ENCODE measurements at places on chromosomes 11 and 22. TPM values are rescaled to one million over a fixed set of nuclear protein-coding genes. Genes with fewer than 3 reads are reported as not detected.

DNA sequence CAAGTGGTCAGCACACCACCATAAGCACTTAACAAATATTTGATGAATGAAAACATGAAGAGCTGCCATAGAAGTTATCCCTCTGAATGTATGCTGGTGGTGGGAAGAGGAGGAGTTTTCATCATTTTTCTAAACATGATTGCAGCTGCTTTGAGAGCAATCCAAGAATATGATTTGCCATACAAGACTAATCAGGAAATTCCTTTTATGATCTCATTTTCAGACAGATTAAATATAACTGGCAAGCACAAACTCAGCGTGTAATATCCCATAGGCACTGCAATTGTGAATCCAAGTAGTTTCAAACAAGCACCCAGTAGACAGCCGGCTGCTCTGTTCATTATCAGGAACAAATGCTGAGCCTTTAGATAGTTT lies 505.7 kb upstream of the LUZP2 start:
- DNase-seq = no peak

- no peak for DNase-seq
These were observed 31.1 kb downstream of the MRGPRX4 start for GRCh38 chr11:18203723-18204122.

GRCh38 chr22:47065756-47066615 lies 303.5 kb downstream of the TBC1D22A start:
- DNase-seq = no peak

DNA sequence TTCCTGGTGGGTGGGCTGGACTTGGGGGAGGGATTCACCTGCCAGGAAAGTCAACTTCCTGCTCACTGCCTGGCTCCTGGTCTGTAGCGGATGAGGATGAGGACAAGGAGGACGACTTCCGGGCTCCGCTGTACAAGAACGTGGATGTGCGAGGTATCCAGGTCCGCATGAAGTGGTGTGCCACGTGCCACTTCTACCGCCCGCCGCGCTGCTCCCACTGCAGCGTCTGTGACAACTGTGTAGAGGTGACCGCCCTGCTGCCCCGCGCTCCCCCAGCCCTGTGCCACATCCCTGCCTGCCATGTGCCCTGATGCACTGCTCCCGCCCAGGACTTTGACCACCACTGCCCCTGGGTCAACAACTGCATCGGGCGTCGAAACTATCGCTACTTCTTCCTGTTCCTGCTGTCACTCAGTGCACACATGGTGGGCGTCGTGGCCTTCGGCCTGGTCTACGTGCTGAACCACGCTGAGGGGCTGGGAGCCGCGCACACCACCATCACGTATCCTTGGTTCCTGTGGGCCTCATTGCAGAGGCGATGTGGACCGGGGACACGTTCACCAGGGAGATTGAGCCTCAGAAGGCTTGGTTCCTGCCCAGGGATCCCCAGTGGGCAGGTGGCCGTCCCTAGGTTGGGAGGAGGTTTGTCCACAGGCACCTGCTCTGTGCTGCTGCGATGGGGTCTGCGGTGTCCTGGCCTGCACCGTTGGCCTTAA lies 7.9 kb downstream of the ZDHHC8 start:
- DNase-seq = no peak

DNA sequence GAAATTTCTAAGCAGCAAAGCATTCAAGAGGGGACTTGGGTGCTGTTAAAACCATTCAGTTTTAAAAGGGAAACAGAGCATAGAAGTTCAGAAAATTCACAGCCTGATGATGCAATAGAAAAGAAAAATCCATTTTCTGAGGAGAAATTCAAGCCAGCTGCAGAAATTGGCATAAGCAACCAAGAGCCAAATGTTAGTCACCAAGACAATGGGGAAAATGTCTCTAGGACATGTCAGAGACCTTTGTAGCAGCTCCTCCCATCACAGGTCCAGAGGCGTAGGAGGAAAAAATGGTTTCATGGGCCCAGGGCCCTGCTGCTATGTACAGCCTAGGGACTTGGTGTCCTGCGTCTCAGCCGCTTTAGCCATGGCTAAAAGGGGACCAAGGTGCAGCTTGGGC lies 5.5 kb upstream of the IRAG1 start:
- DNase-seq = no peak

C11orf87 gene
- 0.16 TPM for polyA plus RNA-seq

GRCh38 chr11:84947070-84947469 lies 680.1 kb downstream of the DLG2 start:
- no peak for DNase-seq

DNA sequence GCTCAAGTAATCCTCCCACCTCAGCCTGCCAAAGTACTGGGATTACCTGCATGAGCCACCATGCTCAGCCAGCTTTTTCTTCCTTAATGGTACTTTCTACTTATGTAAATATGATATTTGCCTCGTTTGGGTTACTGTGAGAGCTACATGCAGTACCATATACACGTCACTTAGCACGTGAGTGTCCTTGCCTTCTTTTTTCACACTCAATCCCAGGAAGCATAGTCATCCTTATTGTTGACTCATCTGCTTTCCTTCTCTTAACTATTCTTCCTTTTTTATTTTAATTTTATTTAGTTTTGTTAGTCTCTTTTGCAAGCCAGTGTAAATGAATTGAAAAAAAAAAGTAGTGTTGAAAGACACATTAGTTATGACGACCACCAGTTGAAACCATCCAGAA lies 205.9 kb downstream of the HIPK3 start:
- DNase-seq = no peak

DNA sequence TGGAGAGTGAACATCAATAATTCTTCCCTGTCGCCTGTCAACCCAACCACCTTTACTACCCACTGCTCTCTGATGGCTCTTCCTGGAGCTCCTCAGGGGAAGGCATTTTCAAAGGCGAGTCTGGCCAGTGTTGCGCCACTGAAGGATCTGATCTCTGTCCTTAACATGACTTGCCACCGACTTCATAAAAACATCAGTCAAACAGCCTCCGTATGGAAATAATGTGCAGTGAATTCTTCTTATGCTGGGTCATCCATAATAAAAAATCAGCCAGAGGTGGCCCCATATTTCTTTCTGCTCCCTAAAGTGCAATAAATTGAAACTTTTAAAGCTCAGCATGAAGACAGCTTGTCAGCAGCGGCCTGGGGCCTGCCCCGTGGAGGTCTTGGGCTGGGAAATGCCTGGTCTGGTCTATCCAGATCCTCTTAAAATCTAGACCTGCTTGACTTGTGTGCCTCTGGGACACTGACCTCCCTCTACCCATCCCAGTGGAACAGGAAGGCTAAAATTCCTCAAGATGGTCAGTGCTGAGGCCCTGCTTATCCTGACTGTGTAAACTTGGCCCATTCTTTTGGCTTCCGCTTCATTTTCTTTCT lies 199.5 kb downstream of the MYO18B start:
- no peak for DNase-seq

DNA sequence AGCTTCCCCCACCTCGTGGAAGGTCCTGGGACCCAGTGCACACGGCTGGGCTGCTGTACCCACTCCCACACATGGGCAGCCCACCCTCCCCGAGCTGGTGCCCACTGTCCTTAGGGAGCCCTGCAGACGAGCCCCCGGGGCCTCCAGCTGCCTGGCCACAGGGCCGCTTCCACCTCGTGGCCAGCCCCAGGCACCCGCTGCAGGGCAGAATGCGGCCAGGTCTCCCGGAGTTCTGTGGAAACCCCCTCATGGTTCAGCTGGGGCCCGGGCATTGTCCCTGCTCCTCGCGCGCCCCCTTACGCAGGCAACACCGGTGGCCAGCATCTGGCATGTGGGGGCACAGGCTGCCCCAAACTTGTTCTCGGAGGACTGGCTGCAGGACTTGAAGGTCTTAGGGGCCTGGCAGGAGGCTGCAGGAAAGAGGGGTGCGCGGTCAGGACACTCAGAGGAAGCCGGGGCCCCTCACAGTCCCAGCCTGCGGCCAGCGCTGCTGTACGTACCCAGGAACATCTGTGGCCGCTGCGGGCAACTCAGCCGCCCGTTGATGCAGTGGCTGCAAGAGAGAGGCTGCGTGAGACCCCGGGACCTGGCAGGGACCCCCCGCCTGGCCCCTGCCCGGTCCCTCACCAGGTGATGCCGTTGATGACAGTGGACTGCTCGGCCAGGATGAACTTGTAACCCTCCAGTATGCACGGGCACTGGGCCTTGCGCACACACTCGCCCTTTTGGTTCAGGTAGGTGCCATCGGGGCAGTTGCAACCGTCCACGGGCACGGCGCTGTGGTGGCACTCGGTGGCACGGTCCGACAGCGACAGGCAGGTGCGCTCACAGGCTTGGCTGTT lies 9.7 kb downstream of the MUC6 start:
- no peak for DNase-seq

SLC6A5 gene
- 0.13 TPM for polyA plus RNA-seq

ISX gene
- 0.32 TPM for polyA plus RNA-seq

DNA sequence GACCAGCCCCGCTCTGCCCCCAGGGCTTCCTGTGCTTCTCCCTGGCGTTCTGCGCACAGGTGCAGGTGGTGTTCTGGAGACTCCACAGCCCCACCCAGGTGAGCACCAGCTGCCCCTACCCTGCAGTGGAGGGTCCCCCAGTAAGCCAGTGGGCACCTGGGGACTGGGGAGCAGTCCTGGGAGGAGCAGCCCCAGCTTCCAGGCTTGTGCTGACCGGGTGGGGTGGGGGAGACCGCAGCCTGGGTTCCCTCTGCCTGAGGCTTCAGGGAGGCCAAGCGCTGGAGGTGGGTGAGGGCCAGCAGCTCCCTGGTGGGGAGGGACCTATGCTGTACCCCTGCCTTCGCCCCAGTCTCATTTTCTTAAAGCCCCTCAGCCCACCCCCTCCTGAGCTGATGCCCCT lies 6.9 kb downstream of the TSPAN32 start:
- DNase-seq = no peak

DNA sequence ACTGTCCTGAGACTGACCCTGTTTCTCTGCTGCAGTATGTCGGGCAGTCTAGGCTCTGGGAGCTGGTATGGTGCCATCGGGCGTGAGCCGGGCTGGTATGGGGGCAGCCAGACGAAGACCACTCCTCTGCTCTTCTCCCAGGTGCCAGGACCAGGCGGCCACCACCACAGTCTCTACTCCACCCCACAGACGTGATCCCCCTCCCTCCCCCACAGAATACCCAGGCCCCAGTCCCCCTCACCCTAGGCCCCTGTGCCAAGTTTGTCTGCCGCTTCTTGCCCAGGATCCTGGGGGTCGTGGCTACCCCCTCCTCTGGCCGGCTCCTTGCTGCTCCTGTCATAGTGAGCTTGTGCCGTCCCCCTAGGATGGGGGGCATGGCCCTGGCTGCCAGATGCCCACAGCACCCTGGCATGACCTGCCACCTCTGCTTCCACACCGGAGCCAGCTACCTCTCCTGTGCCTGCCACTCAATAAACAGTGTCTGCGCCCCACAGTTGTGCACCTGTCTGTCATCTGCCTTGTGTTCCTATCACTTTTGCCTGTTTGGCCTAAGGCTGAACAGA lies 2.0 kb upstream of the KCNK4 start:
- DNase-seq = no peak

DNA sequence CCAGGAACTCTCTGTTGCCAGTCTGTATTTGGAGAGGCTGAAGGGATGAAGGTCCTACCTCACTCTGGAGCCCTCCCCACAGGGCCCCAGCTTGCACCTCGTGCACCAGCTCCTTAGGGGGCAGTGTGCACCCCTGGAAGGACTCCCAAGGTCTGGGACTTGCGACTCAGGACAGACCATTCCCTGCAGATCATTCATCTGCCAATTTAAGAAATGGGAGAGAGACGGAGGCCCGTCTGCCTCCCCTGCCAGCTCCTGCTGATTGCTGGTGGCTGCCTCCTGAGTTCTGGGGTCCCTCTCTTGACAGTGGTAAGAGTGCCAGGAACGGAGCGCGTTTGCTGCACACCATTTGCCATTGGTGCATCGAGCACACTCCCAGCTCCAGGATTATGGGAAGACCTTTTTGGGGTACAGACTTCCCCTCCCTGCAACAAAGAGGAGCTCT lies 27.4 kb upstream of the MALAT1 start:
- DNase-seq = no peak

DNA sequence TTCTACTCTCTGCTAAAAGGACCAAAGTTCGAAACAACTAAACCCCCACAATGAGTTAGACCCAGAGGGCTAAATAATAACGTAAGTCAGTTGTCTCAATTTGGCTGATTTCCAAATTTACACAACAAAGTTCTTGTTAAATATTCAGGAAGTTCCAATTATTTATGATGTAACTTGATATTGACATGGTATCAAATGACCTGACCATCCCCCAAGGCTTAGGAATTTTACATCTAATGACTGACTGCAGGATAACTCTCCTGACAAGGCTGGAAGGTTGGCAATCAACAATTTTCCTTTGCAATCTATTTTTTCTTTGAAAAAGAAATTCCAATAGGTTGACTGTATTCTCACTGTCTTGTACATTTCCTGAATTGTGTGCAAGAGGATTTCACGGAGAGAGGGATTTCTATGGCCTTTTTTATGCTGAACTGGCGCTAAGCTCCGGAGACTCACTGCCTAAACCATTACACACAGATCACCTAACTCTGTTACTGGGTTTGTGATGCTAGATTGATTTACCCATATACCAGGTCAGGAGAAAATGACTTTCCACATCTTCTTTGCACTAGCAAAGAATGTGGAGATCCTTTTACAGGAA lies 9.6 kb upstream of the CDON start:
- DNase-seq = no peak

DNA sequence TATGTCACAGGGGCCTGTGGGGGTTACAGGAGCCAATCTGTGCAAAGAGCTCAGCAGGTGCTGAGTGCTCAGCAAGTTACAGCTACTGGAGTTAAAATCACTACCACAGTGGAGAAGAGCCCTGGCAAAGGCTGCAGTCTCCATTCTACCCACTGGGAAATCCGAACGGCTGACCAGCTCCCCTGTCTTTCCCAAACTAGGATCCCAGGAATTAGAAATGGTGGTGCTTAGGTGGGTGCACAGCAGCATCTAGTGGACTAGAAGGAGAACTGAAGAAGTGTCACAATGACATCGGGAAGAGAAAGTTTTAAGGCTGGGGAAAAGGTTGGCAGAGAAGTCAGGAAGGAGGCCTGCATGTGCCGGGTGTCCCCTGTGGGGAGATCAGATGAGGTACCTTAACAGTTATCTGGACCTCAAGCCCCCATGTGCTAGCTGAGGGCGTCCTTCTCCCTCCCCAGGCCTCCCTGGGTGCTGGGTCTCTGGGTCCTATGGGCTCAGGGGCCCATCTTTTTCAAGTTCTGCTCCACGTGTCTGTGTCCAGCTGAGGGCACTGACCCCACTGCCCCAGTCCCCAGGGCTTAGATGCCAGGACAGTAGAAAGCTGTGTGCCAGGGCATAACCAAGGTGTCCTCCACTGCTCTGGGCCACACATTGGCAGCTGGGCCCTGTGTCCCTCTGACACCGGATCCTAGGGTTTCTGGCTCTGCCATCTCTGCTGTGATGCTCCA lies 1.9 kb downstream of the PIWIL3 start:
- no peak for DNase-seq

DNA sequence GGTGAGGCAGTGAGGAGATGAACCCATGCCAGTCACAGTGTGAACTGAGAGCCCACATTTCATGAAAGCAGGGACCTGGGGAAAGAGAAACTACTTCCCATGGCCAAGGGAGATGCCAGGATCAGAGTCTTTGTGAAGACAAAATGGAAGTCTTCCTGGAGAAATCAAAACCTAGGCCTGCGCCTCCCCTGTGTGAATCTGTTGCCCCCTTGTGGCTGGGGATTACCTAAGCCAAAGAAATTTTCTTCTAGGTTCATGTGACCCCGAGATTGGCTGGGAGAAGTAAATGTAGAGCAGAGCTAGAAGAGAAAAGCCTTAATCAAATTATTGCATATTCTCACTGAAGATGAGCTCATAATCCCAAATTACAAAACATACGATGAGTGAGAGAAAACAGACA lies 1075.3 kb downstream of the TBC1D22A start:
- no peak for DNase-seq

- no peak for DNase-seq
These were observed 789 bp upstream of the CBX7 start for GRCh38 chr22:39153220-39153717.
